ENCODE measurements at places on chromosomes 11 and 22. TPM values are rescaled to one million over a fixed set of nuclear protein-coding genes. Genes with fewer than 3 reads are reported as not detected.

Gene OR8I2
- not detected for total RNA-seq

Gene DLG2
- 6.1 TPM for total RNA-seq

Gene HPX
- total RNA-seq = not detected

Gene OOSP2
- not detected for total RNA-seq

Gene OR8G1
- total RNA-seq = not detected

Gene OR51I1
- total RNA-seq = 0.60 TPM

Gene ANO1
- 0.86 TPM for total RNA-seq

Gene NUMA1
- 417 TPM for total RNA-seq

Gene NLRP14
- total RNA-seq = 0.60 TPM

Gene CD3E
- not detected for total RNA-seq

Gene SNX19
- 53.1 TPM for total RNA-seq

Gene LRRC10B
- total RNA-seq = 0.60 TPM
